ENCODE measurements at places on chromosomes 12 and 14.

DNA sequence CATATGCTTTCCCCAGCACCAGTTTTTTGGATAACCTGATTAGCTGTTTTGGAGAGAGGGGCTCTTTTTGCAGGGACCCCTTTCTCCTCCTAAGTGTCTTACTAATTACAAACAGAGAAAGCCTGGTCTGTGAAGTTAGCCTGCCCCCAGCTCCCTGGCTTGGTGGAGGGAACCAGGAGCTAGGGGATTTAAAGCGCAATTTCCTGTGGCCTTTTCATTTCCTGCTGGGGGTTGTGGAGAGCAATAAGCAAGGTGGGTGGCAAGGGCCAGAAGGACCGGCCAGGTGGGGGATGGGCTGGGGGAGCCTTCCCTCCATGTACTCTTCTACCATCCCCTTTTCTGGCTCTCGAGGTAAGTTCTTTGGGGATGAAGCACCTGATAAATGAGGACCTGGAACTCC is 4.1 kb upstream of the CISTR start:
- no peak for DNase-seq

DNA sequence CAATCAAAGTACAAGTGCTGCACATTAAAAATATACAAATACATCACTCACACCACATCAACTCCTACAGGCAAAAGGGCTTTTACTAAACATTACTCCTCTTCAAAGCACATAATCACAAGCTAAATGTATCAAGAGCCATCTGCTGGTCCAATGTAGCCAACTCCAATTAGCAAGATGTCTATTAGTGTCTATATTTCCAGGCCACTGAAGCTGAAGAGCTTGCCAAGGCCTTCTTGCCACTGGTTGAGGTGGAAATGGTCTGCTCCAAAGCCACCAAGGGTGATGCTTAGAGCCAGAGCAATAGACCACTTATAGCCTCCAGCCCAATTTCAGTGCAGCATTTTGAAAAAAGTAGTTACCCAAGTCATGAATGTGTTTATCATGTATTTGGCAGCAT is 54.4 kb downstream of the RASSF9 start:
- DNase-seq, result no peak

DNA sequence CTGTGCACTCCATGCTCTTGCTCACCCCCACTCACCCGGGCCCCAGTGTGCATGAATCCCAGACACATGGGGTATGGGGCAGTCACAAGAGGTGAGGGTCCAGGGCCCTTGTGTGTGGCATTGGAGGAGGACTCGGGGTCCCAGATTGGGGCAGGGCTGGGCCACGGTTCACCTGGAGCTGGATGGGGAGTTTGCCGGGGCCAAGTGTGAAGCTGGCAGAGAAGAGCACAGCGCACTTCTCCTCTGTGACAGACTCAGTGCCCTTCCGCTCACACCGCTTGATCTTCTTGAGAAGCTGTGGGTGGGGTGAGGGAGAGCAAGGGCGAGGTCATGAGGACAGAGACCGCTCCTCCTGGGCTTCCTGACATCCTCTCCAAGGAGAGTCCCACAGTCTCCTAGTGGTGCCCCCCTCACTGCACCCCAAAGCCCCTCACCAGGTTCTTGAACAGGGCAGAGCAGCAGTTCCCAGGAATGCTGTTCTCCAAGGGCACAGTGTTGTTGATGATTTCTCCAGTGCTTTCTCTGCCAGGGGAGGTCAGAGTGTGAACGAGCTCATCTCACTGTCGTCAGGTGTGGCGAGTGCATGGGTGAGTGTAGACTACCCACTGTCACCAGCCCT is 6.8 kb downstream of the STAT6 start:
- DNase-seq, result no peak

- DNase-seq, result no peak
Observed at GRCh38 chr12:6788972-6789924, at the start of gene CD4. TSS of gene CD4 (plus strand) at chr12:6789528. CDS start at chr12:6800139, 10,611 bp downstream.

DNA sequence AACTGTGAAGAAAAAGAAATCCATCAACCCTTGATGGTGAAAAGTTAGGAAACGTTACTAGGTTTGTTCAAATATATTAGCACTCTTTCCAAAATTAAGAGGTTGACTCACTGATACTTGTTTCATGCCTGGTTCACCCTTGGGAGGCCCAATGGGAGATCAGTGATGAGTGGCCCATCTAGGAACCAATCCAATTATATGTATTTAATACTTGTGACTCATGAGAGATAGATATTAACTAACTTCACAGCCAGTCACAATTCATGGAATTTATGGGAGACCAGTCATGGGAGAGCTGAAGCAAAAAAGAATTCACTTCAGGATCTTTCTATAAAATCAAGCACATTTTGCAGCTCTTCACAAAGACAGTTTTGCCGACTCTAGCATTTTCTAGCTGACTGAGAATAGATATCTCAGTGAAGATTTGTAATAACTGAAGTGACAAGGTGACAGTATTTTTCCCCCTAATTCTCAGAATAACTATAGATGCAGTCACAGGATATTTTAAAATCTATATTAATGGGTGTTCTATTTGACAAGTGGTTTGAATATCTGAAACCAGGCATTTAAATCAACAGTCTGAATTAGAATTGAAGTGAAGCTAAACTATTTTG is 230.2 kb downstream of the EPS8 start:
- no peak for DNase-seq

DNA sequence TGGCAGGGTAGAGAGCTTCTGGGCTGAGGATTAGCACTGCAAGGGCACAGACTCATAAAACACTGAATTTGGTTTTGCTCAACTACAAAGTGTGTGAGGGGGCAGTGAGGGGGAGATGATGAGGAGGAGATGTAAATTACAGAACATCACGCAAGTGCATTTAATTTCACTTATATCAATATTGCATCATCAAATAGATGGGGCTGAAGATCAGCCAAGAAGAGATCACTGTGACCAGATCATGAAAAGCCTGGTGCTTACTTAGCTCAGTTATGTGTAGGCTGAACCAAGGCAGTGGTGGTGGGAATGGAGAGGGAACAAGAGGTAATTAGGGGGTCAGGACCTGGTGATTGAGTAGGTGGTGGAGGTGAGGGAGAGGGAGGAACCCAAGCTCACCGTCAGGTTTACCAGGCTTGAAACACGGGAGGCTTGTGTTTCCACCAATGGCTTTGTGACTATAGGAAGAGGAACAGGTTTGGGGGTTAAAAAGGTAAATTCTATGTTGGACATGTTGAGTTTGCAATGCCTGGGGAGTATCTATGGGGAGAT is 11.3 kb downstream of the FOS start:
- no peak for DNase-seq

DNA sequence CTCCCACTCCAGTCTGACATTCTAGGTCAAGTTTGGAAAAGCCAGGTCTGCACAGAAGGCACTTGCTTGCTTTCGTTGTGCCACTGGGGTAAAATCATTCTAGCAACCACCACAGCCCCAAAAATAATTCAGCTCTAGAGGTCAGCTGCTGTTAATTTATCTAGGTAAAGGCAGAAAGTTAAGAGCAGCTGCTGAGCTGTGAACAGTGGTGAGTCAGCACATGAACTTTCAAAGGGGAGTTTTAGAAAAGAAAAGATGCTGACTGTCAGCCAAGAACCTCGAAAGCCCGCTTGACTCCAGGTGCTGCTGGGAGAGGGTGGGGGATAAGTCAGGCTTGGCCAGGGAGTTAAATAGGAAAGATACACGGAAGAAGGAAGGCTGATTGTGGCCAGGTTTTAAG is 12.7 kb downstream of the CCDC197 start:
- no peak for DNase-seq

DNA sequence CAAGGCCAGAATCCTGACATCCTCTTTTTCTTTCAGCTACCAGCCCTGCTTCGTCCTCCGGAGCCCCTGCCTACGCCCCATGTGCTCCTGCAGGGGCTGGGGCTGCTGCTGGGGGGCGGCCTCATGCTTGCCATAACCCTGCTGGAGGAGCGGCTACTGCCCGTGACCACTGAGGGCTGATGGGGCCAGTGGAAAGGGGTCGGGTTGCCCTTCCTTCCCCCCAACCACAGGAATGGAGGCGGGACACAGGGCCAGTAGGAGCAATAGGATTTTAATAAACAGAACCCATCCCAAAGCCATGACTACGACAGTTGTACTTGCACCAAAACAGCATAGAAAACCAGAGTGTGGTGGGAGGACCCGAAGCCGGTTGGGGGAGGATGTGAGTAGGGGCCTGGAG is 7.7 kb downstream of the SLC39A5 start:
- no peak for DNase-seq

DNA sequence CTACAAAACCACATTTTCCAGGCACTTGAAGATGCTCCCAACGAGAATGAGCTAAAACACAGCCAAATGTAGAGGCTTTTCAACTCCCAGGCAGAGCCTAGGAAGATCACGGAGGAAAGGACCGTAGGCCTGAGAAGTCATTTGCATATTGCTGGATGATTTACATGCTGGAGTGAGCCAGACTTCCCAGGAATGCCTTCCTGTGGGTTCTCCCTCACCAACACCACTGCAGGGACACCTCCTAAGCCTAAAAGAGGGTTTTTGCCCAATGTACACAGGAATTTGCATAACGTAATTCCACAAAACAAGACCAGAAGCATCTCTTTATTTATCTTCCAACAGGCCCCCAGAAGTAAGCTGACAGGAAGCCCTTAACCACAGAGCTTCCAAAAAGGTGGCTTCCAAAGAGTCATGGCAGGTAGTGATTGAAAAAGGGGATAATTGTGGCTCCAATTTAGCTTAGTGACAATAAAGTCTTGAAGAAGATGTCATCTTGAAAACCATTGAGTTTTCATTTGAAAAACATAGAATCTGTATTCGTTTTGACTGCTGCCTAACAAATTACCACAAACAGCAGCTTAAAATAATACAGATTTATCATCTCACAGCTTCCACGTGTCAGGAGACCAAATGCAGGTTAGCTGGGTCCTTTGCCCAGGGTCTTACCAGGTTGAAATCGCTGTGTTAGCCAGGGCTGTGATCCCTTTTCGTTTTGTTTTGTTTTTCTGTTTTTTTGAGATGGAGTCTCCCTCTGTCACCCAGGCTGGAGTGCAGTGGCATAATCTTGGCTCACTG is 116.2 kb downstream of the EGLN3 start:
- DNase-seq, result no peak

DNA sequence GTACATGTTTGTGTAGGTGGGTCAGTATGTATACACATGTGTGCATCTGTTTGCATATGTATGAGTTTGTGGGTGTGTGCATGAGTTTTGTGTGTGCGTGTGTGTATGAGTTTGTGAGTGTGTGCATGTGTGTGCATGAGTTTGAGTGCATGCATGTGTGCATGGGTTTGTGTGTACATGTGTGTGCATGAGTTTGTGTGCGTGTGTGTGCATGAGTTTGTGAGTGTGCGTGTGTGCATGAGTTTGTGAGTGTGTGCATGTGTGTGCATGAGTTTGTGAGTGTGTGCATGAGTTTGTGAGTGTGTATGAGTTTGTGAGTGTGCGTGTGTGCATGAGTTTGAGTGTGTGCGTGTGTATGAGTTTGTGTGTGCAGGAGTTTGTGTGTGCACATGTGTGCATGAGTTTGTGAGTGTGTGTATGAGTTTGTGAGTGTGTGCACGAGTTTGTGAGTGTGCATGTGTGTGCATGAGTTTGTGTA is 61.5 kb downstream of the FZD10 start:
- DNase-seq, result no peak

GRCh38 chr14:33780035-33780434 is 170.8 kb downstream of the EGLN3 start:
- no peak for DNase-seq

GRCh38 chr14:40004871-40005500 is 572.8 kb upstream of the FBXO33 start:
- DNase-seq, result no peak
